Activated CD4-positive, alpha-beta T cell treated with anti-CD3 and anti-CD28 coated beads, Interleukin-2, Interleukin-6, amounts not matched to agents 100 ng/mL and 50 ng/mL, durations not matched to agents 16 hours and 8 hours (primary cell): ENCODE measurements at places on chromosomes 11 and 22.

- DNase-seq: peak; percentile 89
These were observed 3.8 kb downstream of the GAL3ST3 start for GRCh38 chr11:66045177-66045639.

GRCh38 chr11:17606233-17607082 lies 59.4 kb downstream of the OTOG start:
- DNase-seq: no peak

GRCh38 chr22:24687322-24687721 lies 84.3 kb downstream of the GGT1 start:
- no peak for DNase-seq

DNA sequence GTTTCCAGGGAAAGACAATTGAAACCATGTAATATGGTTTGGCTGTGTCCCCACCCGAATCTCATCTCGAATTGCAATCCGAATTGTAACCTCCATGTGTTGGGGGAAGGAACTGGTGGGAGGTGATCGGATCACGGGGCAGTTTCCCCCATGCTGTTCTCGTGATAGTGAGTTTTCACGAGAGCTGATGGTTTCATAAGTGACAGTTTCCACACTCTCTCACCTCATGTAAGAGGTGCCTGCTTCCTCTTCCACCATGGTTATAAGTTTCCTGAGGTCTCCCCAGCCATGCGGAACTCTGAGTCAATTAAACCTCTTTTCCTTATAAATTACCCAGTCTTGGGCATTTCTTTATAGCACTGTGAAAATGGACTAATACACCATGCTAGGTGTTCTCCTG lies 148.3 kb upstream of the CADM1 start:
- no peak for DNase-seq

- DNase-seq: no peak
These were observed 59.9 kb downstream of the NXPE1 start for GRCh38 chr11:114499756-114500155.

- DNase-seq: no peak
These were observed 31.9 kb upstream of the NRGN start for GRCh38 chr11:124707829-124708228.

DNA sequence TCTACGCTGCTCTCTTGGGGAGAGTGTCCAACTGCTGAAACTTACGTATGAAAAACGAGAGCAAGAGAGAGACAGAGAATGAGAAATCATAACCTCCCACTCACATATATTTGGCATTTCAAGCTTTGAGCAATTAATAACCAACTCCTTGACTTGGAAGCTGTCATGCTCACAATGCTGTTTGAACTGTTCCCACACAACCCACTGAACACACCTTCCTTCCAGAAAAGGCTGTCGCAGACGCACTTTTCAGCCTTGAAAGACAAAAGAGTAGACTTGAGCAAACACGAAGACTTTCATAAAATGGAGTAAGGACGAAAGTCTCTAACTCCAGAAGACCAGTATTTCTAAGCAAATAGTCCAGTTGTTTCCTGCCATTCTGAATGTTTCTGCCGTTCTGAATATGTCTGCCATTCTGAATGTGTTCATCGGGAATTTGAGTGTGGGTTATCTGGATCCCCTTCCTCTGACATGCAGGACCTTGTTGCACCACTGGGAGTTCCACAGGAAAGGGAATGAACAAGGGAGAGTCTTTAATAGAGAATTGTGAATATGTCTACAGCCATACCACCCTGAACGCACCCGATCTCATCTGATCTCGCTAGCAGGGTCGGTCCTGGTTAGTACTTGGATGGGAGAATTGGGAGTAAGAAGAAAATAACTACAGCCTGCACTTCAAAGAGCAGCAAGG lies 86.2 kb upstream of the BARX2 start:
- DNase-seq: no peak

GRCh38 chr11:109016724-109017123 lies 351.9 kb downstream of the DDX10 start:
- no peak for DNase-seq

GRCh38 chr11:74925281-74925680 lies 23.6 kb downstream of the XRRA1 start:
- no peak for DNase-seq

DNA sequence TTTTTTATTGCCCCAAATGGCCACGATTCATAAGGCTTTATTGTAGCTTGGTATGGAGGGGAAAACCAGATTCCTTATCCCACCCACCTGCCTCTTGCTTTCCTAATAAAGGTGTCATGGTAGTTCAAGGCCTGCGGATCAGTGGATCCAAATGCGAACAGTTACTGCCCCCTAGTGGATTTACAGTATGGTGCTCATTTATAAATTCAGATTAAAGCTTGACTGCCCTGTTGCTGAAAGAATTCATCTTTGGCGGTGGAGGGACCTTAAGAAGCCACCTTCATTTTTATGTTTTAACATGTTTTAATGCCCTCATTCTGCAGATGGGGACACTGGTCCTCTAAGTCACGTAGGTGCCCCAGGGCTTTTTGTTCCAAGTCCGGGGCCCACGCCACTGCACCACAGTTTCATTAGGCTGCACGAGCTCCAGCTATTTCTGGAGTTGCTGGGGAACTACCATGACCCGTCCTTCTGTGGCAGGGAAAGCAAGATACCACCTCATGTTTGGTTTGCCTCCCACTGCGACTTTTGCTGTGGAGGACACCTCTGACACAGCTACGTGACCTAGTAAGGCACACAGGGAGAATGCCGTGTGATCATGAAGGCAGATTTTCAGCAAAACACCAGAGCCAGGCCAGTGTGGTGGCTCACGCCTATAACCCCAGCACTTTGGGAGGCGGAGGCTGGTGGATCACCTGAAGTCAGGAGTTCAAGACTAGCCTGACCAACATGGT lies 15.6 kb upstream of the INCENP start:
- peak; percentile 75 for DNase-seq

GRCh38 chr22:25876871-25877270 lies 134.9 kb downstream of the MYO18B start:
- DNase-seq: no peak
